Naive thymus-derived CD8-positive, alpha-beta T cell (primary cell): ENCODE measurements at places on chromosomes 7 and 10.

- no peaks in the 10 kb centered on the region for H3K4me1 ChIP-seq
- H3K27ac ChIP-seq = no peak overlapping the region
- H3K4me3 ChIP-seq = no peak overlapping the region
- H3K27me3 ChIP-seq = peaks cover 14% of the 10 kb centered on the region
Measured at GRCh38 chr7:158324397-158325360, 262.9 kb downstream of the PTPRN2 start.

- no peak overlapping the region for H3K4me3 ChIP-seq
- no peak overlapping the region for H3K27ac ChIP-seq
- no peaks in the 10 kb centered on the region for H3K36me3 ChIP-seq
Measured at GRCh38 chr10:29840516-29841276, 205.9 kb upstream of the SVIL start.

DNA sequence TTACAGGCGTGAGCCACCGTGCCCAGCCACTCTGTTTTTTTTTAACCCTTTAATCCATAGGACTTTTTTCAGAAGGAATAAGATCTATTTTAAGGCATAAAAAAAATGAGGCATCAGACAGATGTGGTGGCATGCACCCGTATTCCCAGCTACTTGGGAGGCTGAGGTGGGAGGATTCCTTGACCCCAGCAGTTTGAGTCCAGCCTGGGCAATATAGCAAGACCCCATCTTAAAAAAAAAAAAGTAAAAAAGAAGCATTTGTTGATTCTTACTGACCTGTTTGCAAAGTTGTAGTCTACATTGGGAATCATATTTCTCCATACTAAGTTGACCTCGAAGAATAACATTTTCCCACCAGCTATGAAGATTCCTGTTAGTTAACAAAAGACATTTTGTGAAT lies 38.6 kb downstream of the VCL start:
- DNase-seq = no peak
- no peaks in the 10 kb centered on the region for H3K36me3 ChIP-seq
- H3K4me1 ChIP-seq = peaks cover 12% of the 10 kb centered on the region
- H3K27me3 ChIP-seq = no peaks in the 10 kb centered on the region

DNA sequence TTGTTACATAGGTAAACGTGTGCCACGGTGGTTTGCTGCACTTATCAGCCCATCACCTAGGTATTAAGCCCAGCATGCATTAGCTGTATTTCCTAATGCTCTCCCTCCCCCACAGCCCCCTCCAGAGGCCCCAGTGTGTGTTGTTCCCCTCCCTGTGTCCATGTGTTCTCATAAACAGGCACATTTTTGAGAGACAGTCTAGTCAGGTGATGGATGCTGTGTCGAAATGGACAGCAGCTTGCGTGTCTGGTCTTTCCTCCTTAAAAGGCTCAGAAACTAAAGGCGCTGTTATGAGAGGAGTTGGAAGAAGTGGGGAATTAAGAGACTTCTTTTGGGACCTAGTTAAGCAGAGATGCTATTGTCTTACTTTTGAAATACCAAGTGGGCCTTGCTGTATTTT lies 296.0 kb downstream of the BBS9 start:
- no peaks in the 10 kb centered on the region for H3K4me1 ChIP-seq
- H3K36me3 ChIP-seq = no peaks in the 10 kb centered on the region
- H3K27ac ChIP-seq = no peak overlapping the region
- DNase-seq = no peak
- no peaks in the 10 kb centered on the region for H3K27me3 ChIP-seq
